WERI-Rb-1 (cell line): ENCODE measurements at places on chromosomes 1 and 21.
A peak's percentile ranks its signal among the peaks of the same experiment; 100 is the strongest.

- DNase-seq = no peak
Measured at GRCh38 chr1:233373226-233373625, 45.7 kb downstream of the MAP3K21 start.

DNA sequence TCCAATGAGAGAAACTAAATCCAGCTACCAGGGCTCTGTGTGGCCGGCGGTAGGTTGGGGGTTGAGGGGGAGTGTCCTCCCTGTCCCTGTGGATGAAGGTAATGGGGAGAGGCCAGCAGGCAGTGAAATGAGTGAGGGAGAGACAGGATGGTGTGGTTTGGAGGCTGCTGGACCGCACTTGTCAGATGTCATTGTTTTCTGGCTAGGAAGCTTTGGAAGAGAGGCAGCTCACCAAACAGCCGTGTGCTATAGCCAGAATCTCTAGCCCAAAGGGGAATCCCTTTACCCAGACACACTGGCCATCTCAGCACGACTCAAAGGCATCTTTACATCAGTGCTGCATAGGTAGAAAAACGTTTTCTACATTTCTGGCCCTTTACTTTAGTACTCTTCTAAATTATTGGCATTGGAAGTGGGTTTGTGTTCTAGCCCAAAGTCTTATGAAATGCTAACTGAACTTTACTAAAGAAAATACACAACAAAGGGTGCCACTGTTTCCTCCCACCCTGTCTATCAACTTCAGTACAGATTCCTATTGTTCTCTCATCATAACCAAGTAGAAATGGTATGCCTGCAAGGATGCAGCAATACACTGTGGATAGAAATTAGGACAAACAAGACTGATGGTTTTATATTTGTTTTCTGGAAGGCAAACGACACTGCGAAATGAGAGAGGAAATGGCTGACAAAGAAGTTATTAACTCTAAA, 95.9 kb upstream of the COA6 start:
- DNase-seq = no peak

GRCh38 chr1:109392788-109393616, 4.7 kb downstream of the SORT1 start:
- no peak for DNase-seq

GRCh38 chr21:34850166-34850690, 181.4 kb downstream of the CLIC6 start:
- no peak for DNase-seq

DNA sequence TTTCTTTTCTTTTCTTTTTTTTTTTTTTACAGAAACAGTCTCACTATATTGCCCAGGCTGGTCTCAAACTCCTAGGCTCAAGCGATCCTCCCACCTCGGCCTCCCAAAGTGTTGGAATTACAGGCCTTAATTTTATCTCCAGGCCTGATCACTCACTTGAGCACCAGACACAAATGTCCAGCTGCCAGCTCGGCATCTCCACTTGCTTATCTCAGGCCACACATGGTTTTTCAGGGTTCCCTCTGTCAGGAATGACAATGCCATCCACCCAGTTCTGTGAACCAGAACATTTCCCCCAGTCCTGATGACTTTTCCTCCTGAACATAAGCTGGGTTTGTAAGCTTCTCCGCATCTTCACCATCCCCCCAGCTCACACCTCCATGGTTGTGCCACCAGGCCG, 44.6 kb upstream of the ZNF281 start:
- DNase-seq = no peak

- DNase-seq = no peak
Measured at GRCh38 chr1:12709696-12710095, 6.2 kb upstream of the AADACL3 start.

DNA sequence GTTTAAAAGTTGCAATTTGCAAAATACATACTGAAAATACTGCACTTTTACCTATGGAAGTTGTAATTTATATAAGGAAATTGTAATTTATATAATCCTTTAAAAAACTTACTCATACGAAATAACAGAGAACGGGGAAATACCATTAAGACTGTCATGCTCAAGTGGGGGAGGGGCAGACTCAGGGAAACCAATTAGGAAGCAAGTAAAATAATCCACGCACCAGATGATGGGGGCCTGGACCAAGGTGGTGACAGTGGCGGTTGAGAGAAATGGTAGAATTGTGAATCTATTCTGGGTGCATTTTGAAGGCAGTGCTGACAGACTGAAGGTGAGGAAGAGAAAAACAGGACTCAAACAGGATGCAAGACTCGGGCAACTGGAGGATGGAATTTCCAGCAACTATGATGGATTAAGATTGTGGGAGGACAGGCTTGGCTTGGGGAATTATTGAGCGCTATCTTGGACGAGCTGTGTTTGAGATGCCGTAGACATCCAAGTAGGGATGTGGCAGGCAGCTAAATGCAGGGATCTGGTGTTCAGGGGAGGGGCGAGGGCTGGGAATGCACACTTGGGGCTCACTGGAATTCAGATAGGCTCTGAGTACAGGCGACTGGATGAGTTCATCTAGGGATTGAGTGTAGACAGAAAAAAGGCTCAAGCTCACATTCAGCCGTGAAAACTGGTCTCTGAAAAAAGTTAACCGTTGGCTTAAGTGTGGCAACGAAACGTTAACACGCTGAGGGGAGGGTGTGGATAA, 977 bp downstream of the LCA5L start:
- peak; percentile 53 for DNase-seq

- DNase-seq = no peak
Measured at GRCh38 chr1:214492401-214493075, 58.9 kb downstream of the PTPN14 start.

GRCh38 chr1:85062425-85063026, 14.2 kb upstream of the MCOLN3 start:
- no peak for DNase-seq

DNA sequence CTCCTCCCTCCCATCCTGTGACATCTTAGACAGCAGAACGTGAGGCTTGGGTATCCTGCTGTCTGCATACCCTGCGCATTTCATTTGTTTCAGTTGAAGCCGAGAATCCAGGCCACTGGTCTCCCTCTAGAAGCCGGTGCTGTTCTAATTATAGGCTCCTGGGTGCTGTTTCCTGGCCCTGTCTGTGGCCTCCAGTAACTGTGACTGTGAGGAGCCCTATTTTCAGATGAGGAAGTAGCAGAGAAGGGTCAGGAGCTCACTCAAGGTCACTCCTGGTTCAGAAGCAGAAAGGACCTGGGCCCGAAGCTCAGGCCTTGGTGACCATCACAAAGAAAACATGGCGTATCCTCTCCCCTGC, 24.0 kb downstream of the COQ8A start:
- DNase-seq = no peak

- DNase-seq = no peak
Measured at GRCh38 chr1:45084562-45084961, 72.5 kb downstream of the UROD start.

GRCh38 chr1:61588736-61589672, 135.9 kb downstream of the TM2D1 start:
- peak; percentile 71 for DNase-seq
